Prostate gland (tissue), 2 donors: ENCODE measurements at places on chromosomes 16 and 17.
A peak's percentile ranks its signal among the peaks of the same experiment; 100 is the strongest.

GRCh38 chr16:83336603-83337002 lies 471.2 kb upstream of the HSBP1 start:
- no peaks in the 10 kb centered on the region for H3K4me1 ChIP-seq
- no peaks in the 10 kb centered on the region for H3K27me3 ChIP-seq
- DNase-seq, result no peak
- H3K27ac ChIP-seq, result no peak overlapping the region
- H3K36me3 ChIP-seq, result no peaks in the 10 kb centered on the region

- no peaks in the 10 kb centered on the region for H3K36me3 ChIP-seq
- H3K27me3 ChIP-seq, result no peaks in the 10 kb centered on the region
- H3K27ac ChIP-seq, result no peak overlapping the region
- no peak for DNase-seq
Measured at GRCh38 chr17:57811638-57812280, 38.1 kb downstream of the MRPS23 start.

GRCh38 chr17:32483451-32484019 lies 3.3 kb upstream of the CDK5R1 start:
- DNase-seq, result peak; percentile 36
- no peaks in the 10 kb centered on the region for H3K27me3 ChIP-seq
- H3K36me3 ChIP-seq, result peaks cover 8% of the 10 kb centered on the region

DNA sequence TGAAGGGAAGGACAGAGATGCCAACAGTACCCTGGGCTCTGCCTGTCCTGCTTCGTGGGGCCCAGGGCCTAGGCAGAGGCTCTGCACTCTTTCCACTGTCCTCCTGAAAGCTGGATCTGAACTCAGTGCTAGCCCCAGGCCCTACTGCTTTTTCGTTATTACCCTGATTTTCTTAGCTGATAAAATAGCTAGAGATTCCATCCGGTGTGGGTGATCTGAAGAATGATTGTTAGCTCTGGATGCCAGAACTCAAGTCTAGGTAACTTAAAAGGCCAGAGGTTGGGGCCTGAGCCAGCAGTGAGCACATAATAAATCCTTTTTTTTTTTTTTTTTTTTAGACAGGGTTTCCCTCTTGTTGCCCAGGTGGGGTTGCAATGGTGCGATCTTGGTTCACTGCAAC lies 1.8 kb upstream of the MYBBP1A start:
- H3K36me3 ChIP-seq, result no peaks in the 10 kb centered on the region
- H3K27me3 ChIP-seq, result no peaks in the 10 kb centered on the region
- H3K4me3 ChIP-seq, result no peak overlapping the region
- H3K4me1 ChIP-seq, result peaks cover 7% of the 10 kb centered on the region
- no peak for DNase-seq
